NCI-H1092 treated with DMSO at 0.1 percent for 48 hours (cell line): ENCODE measurements at places on chromosomes 6 and 20.

DNA sequence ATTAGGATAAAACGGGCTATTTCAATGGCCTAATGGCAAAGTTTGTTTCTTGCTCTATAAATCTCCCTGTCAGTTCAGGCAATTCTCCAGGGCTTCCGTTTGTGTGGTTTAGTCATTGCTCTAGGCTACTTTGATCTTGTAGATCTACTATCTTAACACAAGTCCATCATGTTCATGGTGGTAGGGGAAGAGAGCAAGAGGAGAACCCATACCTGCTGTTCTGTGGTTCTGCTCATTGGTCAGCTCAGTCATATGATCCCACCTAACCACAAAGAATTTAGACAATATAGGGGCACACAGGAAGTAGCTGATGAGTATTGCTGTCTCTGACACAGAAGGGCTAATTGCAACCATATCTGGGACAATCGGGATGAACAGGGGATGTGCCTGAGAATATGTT lies 4.9 kb upstream of the DEK start:
- DNase-seq = no peak

GRCh38 chr6:134165561-134166201 lies 113.3 kb upstream of the SLC2A12 start:
- no peak for DNase-seq

DNA sequence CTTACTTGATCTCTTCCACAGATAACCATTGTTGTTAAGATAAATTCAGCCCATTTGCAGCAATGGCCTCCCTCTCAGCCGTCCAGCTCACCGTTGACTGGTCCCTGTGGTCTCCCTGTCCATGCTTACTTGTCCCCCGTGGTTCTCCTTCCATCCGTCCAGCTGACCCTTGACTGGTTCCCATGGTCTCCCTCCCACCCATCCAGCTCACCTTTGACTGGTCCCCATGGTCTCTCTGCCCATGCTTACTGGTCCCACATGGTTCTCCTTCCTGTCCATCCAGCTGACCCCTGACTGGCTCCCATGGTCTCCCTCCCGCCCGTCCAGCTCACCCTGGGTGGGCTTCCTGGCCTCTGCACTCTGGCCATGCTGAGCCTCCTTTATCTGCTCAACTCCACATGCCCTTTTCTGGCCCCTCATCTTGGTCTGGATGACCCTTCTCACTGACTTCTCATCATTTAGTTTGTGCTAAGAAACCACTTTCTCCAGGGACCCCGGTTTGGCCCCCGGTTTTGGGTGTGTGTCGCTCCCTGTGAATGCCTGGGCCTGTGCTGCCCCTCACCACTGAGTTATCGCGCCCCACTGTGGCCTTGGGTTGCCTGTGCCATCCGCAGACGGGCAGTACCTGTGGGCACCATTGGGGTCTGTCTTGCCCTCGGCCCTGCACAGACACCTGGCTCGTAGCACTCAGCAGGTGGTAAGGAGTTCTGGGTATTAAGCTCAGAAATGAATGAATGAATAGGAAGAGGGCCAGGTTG lies 146.4 kb downstream of the ERMARD start:
- DNase-seq = no peak

GRCh38 chr6:124719913-124720312 lies 242.3 kb upstream of the RNF217 start:
- DNase-seq = no peak

- no peak for DNase-seq
These were observed 77.9 kb upstream of the B3GAT2 start for GRCh38 chr6:71034563-71035345.

GRCh38 chr20:6974838-6975237 lies 207.4 kb downstream of the BMP2 start:
- DNase-seq = no peak

DNA sequence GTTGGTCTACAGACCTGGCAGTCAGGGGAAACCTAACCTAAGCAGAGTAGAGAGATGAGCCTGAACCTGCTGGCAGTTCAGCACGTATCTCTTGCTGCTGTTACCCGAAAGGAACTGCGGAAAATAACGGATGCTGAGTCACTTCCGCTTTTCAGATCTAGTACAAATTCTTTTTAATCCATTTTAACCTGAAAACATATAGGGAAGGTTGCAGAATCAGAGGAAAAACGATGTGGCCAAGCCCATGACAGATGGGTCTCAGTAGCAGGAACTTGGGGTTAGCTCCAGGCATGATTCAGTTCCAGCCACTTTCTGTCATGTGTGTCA lies 351.9 kb upstream of the PRND start:
- no peak for DNase-seq

DNA sequence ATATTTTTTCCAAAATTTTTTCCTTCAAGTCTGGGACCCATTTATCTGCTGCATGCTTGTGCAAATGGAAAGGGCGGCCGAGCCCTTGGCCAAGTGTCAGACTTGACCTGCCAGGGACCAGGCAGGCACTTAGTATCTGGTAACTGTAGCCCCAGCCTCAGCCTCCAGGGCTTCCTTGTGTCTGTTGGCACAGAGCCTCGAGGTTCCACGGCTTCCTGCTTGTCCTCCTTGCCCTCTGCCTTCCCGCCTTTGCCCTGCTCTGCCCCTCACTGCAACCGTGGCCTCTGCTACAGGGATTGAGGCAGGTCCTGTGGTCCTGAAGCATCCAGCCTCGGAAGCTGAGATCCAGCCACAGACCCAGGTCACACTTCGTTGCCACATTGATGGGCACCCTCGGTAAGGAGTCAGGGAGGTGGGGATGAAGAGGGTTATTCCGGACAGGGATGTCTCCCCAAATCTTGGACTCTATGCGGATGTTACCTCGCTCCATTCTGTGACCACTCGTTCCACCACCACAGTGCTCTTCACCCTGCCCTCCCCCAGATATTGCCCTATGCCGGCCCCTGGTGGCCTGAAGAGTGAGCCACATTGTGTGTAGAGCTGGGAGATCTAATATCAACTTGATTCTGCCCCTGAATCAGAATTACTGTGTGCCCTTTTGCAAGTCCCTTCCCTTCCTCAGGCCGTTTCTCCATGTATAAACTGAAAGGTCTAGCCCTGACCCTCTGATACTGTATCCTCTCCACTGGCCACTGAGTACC lies 41.5 kb upstream of the SRF start:
- DNase-seq = peak; percentile 12

DNA sequence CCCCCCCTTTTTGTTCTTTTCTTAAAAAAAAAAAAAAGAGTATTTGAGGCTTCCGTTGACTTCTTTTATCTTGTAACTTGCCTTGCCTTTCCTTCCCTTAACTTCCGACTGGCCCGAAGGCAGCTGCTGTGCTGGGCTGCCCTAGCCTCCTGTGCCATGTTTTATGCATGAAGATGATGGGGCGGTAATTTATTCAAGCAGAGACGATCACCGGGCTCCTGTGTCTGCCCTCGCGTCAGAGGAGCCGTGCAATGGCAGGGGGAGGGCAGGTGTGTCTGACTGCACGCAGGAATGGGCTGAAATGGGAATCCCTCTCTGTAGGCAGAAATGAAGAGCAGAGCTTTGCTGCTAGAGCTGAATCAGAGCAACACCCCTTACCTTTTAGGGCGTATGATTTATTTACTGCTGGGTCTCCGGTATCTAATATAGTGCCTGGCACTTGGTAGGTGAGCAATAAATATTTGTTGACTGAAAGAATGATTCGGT lies 106.3 kb upstream of the RIPOR2 start:
- no peak for DNase-seq

DNA sequence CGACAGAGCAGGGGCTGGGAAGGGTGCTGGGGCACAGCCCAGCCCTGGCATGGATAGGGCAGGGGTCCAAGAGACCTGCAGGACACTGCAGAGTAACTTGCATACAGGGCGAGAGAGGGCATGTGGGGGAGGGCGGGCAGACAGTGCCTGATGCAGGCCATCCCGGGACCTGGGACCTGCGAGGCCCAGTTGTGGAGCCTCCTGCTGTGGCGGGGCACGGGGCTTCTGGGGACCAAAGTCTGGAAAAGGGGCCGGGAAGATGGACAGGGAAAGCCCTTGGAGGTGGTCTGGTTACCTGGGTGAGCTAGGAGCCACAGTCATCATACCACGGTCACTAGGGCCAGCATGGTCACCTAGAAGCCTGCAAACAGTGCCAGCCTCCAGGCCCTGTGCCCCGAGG lies 412 bp upstream of the TUBB1 start:
- DNase-seq = no peak

DNA sequence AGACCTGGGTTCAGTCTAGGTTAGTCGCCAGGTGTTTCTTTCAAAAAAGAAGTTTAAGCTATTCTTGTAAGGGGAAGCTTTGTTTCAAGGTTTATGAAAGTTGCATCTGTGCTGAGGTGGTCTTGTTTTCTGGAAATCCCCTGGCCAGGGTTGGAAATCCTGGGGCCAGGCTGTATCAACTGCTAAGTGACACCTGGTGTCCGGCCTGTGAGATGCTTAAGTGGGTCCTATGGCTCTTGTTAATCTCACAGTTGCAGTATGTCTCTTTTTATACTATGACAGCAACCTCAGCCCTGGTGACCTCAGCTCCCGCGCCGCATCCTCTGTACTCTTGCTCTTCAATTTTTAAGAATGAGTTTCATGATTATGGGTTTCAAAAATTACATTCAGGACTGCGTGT lies 72.0 kb downstream of the CHMP4B start:
- DNase-seq = no peak

GRCh38 chr6:131015025-131015591 lies 47.9 kb downstream of the EPB41L2 start:
- no peak for DNase-seq

DNA sequence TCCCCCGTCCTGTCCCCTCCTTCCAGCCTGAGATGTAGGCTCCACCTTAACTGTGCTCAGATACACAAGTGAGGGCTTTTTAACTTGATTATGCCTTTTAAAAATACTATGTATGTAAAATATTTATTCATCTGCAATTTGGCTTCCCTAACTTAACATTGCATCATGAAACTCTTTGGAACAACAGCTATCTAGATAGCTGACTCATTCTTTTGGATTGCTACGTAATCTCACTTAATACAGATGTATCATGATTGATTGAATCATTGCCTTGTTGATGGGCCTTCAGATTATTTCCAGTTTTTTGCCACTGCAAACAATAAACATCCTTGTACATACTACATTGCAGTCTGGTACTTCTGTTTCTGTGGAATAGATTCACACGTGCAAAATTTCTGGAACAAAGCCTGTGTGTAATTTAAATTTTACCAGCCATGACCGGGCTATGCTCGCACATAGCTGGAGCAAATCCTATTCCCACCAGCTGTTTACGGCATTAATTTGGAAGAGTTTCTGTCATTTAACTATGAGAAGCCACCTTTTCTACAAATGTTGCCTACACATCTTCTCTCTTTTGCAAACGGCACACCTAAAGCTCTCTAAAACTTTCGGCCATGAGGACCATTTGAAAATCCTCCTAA lies 6.5 kb downstream of the PRND start:
- DNase-seq = no peak

DNA sequence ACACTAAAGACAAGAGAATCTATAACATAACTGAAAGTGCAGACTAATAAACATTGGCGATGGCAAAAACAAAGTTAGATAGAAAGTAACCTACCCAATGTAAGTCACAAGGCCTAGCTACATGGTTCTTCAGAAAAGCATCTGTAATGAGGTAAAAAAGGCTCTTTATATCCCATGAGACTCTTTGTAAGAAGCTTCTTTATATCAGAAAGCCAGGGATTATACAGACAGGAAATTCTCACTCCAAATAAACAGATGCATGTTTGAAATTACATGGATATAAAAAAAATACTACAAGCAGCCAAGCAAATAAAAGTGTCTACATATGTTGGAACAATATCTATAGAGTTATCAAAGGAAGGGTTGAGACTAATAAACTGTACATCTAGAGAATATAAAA lies 284.9 kb upstream of the NRSN1 start:
- DNase-seq = no peak

GRCh38 chr20:1776681-1777475 lies 118.3 kb upstream of the SIRPA start:
- DNase-seq = peak; percentile 74

GRCh38 chr6:154535851-154536250 lies 25.4 kb upstream of the CNKSR3 start:
- DNase-seq = no peak
